ENCODE measurements at places on chromosomes 2 and 18. TPM values are rescaled to one million over a fixed set of nuclear protein-coding genes. Genes with fewer than 3 reads are reported as not detected.

The DLX1 gene
- 7.6 TPM for total RNA-seq

DNA sequence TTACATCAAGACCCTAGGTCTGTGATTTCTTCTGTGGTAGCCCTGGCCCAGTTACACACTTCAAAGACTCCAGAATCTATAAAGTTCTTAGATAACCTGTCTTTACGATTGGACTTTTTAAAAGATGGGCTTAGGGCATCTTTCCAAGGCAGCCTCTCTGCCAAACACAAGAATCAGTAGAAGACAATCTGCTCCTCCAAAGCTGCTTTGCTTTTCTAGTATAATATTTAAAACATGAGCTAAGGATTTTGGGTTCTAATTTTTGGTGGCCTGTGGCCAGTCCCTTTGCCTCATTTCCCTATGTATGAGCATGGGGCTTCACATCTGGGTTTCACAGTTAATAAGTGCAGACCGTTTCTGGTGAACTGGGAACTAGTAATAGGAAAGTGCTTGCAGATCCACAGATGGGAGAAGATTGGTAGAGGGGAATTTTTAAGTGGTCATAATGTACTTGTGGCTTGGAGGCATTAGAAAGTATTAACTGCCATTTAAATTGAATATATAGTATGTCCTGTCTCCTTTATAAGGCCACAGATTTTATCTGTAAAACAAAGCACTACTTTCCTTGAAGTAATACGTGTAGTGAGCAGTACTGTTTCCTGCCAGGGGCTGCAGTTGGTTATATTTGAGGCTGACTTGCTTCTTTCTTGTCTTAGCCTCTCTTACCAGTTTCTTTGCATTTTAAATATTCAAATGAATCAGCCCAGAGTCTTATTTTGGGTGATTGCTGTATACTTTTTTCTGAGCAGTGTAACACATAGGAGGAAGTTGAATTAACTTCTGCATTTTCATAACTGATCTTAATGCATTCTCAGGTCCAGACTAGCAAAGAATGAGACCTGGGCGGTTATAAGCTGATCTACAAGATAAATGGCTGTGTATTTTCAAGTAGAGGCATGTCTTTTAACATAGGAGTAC lies 1.5 kb downstream of the ARPC2 start:
- no peak for DNase-seq
- peaks cover 26% of the 10 kb centered on the region for H3K4me1 ChIP-seq
- peak overlapping the region; percentile 100 for H3K4me3 ChIP-seq
- H3K27ac ChIP-seq = no peak overlapping the region

DNA sequence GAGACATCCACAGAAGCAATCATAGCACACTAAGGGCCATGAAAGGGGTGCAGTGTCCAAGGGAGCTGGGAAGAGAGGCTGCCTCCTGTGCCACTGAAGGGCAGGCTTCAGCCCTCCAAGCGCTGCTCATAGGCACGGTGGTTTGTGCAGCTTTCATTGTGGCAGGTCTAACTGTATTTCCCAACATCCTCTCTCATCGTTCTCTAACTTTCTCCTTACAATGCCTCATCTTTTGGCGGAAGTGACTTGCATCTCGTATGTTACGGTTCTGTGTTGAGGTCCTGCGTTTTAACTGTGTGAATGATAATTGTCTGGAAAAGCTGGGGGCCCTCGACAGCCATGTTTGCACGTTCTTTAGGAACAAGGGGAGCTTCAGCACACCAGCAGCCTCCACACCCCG lies 213.9 kb downstream of the GBX2 start:
- H3K27ac ChIP-seq = no peak overlapping the region
- H3K27me3 ChIP-seq = no peaks in the 10 kb centered on the region
- no peak for DNase-seq
- H3K36me3 ChIP-seq = no peaks in the 10 kb centered on the region
- H3K4me3 ChIP-seq = no peak overlapping the region

DNA sequence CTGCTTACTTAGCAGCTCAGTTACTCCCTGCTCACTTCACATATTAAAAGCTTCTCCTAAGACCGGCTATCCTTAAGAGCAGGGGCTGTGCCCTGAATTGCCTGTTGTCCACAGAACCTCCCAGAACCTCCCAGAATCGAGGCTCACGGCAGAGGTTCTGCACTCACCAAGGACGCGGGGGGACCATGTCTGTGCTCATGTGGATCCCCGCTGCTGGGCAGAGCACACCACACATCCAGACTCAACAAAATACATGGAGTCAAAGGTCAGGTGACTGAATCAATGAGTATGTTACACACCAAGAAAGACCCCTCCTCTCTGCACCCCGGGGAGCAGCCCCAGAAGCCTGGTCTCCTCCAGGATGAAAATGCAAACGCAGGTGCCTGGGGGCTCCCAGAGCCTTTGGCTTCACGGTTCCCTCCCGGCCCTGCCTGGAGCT lies 149.0 kb downstream of the MBP start:
- H3K4me3 ChIP-seq = no peak overlapping the region
- no peaks in the 10 kb centered on the region for H3K36me3 ChIP-seq
- no peak for DNase-seq
- H3K27me3 ChIP-seq = no peaks in the 10 kb centered on the region

GRCh38 chr18:28916456-28916855 lies 739.5 kb upstream of the CDH2 start:
- no peaks in the 10 kb centered on the region for H3K4me1 ChIP-seq
- H3K36me3 ChIP-seq = no peaks in the 10 kb centered on the region
- H3K27me3 ChIP-seq = no peaks in the 10 kb centered on the region
- no peak overlapping the region for H3K4me3 ChIP-seq
- DNase-seq = no peak

The TRPM8 gene
- total RNA-seq = not detected

GRCh38 chr18:25310045-25310444 lies 41.9 kb downstream of the ZNF521 start:
- no peaks in the 10 kb centered on the region for H3K36me3 ChIP-seq
- no peak overlapping the region for H3K4me3 ChIP-seq
- DNase-seq = peak; percentile 55
- no peak overlapping the region for H3K27ac ChIP-seq
- peaks cover 20% of the 10 kb centered on the region for H3K27me3 ChIP-seq

GRCh38 chr2:20994130-20994529 lies 49.7 kb downstream of the APOB start:
- no peak overlapping the region for H3K27ac ChIP-seq
- peaks cover 22% of the 10 kb centered on the region for H3K27me3 ChIP-seq
- DNase-seq = no peak
- no peaks in the 10 kb centered on the region for H3K36me3 ChIP-seq
- no peak overlapping the region for H3K4me3 ChIP-seq
